ENCODE measurements at places on chromosomes 12 and 14.

DNA sequence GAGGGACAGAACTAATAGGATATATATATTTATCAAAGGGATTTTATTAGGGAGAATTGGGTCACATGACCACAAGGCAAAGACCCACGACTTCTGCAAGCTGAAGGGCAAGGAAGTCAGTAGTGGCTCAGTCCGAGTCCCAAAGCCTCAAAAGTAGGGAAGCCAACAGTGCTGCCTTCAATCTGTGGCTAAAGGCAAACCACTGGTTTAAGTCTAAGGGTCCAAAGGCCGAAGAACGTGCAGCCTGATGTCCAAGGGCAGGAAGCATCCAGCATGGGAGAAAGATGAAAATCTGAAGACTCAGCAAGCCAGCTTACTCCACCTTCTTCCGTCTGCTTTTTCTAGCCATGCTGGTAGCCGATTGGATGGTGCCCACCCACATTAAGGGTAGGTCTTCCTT is 157.9 kb upstream of the CRY1 start:
- DNase-seq: no peak

- DNase-seq: no peak
Measured at GRCh38 chr14:33768458-33768830, 182.4 kb downstream of the EGLN3 start.

DNA sequence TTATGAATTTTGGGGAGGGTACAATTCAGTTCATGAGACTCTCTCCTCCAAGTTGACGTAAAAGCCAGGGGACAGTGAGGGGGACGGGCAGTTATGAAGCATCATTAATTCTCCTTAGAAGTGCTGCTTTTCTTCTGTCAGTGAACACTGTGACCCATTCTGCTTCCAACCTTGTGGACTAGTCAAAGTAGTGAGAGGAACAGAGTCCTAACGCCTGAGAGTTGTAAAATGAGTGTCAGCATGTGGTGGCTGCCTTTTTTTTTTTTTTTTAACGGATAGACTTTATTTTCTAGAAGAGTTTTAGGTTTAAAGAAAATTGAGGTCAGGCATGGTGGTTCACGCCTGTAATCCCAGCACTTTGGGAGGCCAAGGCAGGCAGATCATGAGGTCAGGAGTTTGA is 15.5 kb downstream of the RESF1 start:
- no peak for DNase-seq

GRCh38 chr12:116524964-116525379 is 34.2 kb upstream of the MAP1LC3B2 start:
- no peak for DNase-seq

GRCh38 chr12:18270958-18271460 is 9.7 kb downstream of the PIK3C2G start:
- DNase-seq: no peak
